Activated naive CD4-positive, alpha-beta T cell treated with anti-CD3 and anti-CD28 coated beads for 36 hours (primary cell): ENCODE measurements at places on chromosomes 7 and 10. TPM values are rescaled to one million over a fixed set of nuclear protein-coding genes. Genes with fewer than 3 reads are reported as not detected.

DNA sequence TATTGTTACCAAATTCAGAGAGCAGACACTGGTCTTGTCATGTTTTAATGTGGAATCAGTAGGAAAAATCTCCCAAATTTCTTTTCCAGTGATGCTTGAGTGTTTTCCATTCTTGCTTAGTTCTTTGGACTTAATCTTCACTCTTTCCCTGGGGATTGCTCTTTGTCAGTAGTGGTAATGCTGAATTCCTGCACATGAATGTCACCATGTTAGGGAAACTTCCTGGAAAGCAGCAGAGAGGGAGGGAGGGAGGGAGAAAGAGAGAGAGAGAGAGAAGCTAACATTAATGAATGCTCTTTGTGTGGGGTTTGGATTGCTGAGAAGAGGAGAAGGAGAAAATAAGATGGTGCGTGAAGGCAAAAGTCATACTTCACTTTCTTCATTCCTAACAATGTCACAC, 295.3 kb upstream of the COBL start:
- H3K36me3 ChIP-seq: no peaks in the 10 kb centered on the region
- H3K4me3 ChIP-seq: no peak overlapping the region
- no peaks in the 10 kb centered on the region for H3K4me1 ChIP-seq
- no peak overlapping the region for H3K27ac ChIP-seq

CNPY1 gene
- not detected for total RNA-seq

NPC1L1 gene
- total RNA-seq: not detected

DNA sequence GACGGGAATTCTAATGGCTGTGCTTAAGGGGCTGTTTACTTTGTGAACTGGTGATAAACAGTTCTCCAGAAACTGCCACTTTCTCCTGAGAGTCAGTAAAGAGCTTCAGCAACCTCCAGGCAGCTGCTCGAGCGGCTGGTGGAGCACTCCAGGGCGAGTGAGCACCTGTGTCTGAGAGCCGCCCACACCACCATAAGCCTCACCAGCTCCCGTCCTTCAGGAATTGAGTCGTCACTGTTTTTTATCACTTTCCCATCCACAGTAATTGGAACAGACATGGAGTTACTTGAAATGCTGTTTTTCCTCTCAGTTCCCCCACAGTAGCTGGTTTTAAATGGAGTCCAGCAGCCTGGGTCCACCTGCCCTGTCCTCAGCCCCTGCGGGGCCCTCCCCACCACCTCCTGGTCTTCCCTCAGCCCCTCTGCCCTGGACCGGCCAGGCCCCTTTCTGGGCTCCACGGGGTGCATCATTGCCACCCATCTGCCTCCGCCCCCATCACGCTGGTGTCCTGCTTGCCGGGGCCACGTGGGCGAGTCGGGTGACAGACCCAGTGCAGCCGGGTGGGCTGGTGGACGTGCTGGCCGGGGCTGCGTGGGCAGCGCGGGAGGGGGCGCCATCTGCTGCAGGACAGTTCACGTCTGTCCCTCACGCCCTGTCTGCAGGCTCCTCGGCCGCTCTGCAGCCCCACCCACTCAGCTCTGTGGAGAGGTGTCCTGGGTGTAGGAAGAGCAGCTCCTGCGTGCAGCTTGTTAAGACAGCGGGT, 56.0 kb downstream of the NKX6-2 start:
- no peak for DNase-seq
- H3K4me3 ChIP-seq: no peak overlapping the region
- H3K4me1 ChIP-seq: no peaks in the 10 kb centered on the region
- H3K27me3 ChIP-seq: no peaks in the 10 kb centered on the region

- no peak overlapping the region for H3K4me3 ChIP-seq
- no peak overlapping the region for H3K27ac ChIP-seq
- H3K4me1 ChIP-seq: no peaks in the 10 kb centered on the region
- H3K27me3 ChIP-seq: no peaks in the 10 kb centered on the region
- H3K36me3 ChIP-seq: no peaks in the 10 kb centered on the region
These were observed 209.7 kb downstream of the SKIDA1 start for GRCh38 chr10:21315645-21316220.

- peaks cover 35% of the 10 kb centered on the region for H3K4me1 ChIP-seq
- peak; percentile 27 for DNase-seq
- H3K4me3 ChIP-seq: peak overlapping the region; percentile 22
- H3K27ac ChIP-seq: no peak overlapping the region
- peaks cover 41% of the 10 kb centered on the region for H3K27me3 ChIP-seq
- H3K36me3 ChIP-seq: no peaks in the 10 kb centered on the region
These were observed 785 bp downstream of the WDR86 start for GRCh38 chr7:151408839-151409666.

- H3K27me3 ChIP-seq: no peaks in the 10 kb centered on the region
- no peak for DNase-seq
These were observed 36.2 kb upstream of the FOXL3 start for GRCh38 chr7:253581-254336.

GRCh38 chr10:112844681-112845544, 105.1 kb upstream of the TCF7L2 start:
- no peaks in the 10 kb centered on the region for H3K4me1 ChIP-seq
- H3K27ac ChIP-seq: no peak overlapping the region
- no peak overlapping the region for H3K4me3 ChIP-seq
- H3K36me3 ChIP-seq: peaks cover 14% of the 10 kb centered on the region
- H3K27me3 ChIP-seq: no peaks in the 10 kb centered on the region

DNA sequence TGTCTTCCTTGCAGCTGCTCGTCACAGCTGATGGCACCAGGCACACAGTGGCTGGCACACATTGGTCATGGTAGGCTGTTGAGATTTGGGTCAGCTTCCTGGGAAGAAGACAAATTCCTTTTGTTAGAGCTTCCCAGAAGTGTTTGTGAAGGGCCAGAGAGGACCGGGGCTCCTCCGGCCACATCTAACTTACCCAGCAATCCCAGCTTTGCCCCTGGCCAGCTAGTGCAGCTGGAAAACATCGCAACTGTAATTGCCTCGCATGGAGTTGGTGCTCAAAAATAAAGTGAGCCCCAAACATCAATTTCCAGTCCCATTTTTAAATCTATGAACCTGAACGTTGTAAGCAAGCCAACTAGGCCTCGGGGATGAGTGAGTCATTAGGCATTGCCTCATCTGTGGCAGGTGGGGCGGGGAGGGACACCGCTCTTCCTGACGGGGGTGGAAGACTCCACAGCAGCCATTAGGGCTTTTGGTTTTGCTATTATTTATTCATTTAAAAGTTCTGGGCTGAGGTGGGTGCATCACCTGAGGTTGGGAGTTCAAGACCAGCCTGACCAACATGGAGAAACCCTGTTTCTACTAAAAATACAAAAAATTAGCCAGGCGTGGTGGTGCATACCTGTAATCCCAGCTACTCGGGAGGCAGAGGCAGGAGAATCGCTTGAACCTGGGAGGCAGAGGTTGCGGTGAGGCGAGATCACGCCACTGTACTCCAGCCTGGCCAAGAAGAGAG, 12.4 kb downstream of the CPA5 start:
- H3K4me3 ChIP-seq: no peak overlapping the region
- DNase-seq: no peak
- peaks cover 2% of the 10 kb centered on the region for H3K4me1 ChIP-seq
- H3K36me3 ChIP-seq: no peaks in the 10 kb centered on the region
- H3K27me3 ChIP-seq: no peaks in the 10 kb centered on the region
- H3K27ac ChIP-seq: no peak overlapping the region

GRCh38 chr10:108582888-108583287, 1340.4 kb downstream of the XPNPEP1 start:
- no peaks in the 10 kb centered on the region for H3K4me1 ChIP-seq
- no peak for DNase-seq
- H3K27ac ChIP-seq: no peak overlapping the region
- H3K36me3 ChIP-seq: no peaks in the 10 kb centered on the region
- no peak overlapping the region for H3K4me3 ChIP-seq
- H3K27me3 ChIP-seq: no peaks in the 10 kb centered on the region

GRCh38 chr7:2245883-2246675, 4.1 kb downstream of the NUDT1 start:
- H3K27me3 ChIP-seq: no peaks in the 10 kb centered on the region
- H3K4me1 ChIP-seq: peaks cover 20% of the 10 kb centered on the region
- H3K4me3 ChIP-seq: no peak overlapping the region

PTN gene
- not detected for total RNA-seq

- DNase-seq: no peak
- no peaks in the 10 kb centered on the region for H3K4me1 ChIP-seq
These were observed 101.0 kb downstream of the GSAP start for GRCh38 chr7:77315182-77315591.

DNA sequence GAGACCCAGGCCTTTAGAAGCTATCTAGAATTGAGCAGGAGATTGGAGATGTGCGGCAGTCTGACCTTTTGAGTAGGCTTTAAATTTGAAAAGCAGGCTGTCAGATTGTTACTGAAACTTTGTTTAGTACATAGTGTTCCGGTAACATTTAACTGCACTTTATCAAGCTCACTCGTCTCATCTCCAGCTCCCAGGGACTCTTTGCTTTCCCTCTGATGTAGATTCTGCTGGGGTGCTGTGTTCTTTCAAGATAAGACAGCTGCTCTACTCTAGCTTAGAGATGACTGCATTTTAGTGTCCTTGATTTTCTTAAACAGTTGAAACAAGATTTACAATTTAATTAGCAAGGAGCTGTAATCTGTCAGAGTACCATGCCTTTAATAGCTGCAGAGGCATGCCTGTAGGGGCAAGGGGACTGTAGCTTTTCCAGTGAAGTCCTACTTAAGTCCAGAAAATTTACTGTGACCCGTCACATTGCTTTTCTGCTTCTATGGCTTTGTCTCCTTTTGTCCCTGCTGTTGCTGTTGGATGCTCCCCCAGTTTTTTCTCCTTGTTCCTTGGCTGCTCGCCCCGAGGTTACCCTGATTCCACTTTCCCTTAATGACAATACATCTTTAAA, 56.4 kb upstream of the MTPN start:
- DNase-seq: peak; percentile 25
- peaks cover 8% of the 10 kb centered on the region for H3K27me3 ChIP-seq
- H3K36me3 ChIP-seq: no peaks in the 10 kb centered on the region
- no peak overlapping the region for H3K4me3 ChIP-seq

DNA sequence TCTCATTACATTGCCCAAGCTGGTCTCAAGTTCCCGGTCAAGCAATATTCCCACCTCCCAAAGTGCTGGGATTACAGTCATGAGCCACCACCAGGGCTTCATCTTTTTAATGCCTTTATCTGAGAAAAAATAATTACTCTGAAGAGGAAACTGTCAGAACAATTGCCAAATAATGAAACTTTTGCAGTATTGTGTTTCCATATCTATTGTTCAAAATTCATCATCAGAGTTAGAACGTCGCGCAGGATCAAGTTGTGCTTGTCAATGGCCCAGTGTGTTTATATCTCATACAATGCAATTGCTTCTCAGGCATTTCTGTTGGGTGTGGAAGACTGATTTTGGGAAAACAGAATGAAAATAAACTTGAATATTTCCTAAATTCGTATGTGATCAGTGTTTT, 143.1 kb downstream of the ARID5B start:
- H3K27me3 ChIP-seq: no peaks in the 10 kb centered on the region
- peaks cover 92% of the 10 kb centered on the region for H3K4me1 ChIP-seq
- peaks cover 63% of the 10 kb centered on the region for H3K36me3 ChIP-seq
- H3K27ac ChIP-seq: peak overlapping the region; percentile 100
- peak overlapping the region; percentile 1 for H3K4me3 ChIP-seq

GRCh38 chr7:40761762-40762560, 627.2 kb downstream of the SUGCT start:
- H3K27ac ChIP-seq: no peak overlapping the region
- H3K36me3 ChIP-seq: no peaks in the 10 kb centered on the region
- H3K27me3 ChIP-seq: no peaks in the 10 kb centered on the region
- no peak for DNase-seq
- no peak overlapping the region for H3K4me3 ChIP-seq

NANOS1 gene
- 0.52 TPM for total RNA-seq

CDH23 gene
- 1.6 TPM for total RNA-seq

DNA sequence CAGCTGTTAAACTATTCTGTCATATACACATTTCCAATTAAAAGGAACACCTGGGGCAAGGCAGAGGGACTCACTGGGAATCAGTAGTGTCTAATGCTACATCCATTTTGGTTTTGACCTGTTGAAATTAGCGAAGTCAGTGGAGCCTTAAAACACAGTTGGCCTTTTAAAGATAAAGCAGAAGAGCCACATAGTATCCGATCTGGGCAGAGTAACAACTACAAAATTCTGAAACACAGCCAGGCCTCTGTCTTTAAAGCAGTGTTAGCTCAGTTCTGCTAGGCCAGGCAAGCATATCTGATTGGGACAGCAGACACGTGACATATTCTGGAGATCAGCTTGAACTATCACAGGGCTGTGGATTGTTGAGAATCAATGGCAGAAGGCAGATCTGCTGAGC, 117.5 kb upstream of the WNT16 start:
- DNase-seq: no peak
- H3K36me3 ChIP-seq: no peaks in the 10 kb centered on the region
- no peaks in the 10 kb centered on the region for H3K4me1 ChIP-seq
- no peaks in the 10 kb centered on the region for H3K27me3 ChIP-seq

NPY4R gene
- total RNA-seq: not detected

WIPF3 gene
- not detected for total RNA-seq

DNA sequence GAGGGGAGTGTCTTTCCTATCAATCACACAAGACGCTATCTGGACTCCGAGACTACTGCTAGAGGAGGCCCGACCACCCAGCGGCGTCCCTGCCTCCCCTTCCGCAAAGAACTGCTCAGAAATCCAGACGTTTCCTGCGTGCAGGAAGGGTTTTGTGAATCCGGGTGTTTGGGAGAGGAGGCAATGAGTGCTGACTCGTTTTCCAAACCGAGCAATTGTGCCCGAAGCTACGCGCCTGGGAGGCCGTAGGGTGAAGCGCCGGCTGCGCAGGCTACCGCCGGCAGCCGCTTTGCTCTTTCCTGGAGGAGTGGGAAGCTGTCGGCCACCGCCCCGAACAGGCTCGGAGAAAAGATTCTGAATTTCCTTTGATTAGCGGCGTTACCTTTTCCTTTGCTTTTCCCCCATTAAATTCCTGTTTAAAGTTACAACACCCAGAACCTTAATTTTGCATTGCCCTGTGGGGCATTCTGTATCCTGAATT, 5.3 kb downstream of the VAX1 start:
- H3K4me1 ChIP-seq: peaks cover 43% of the 10 kb centered on the region
- no peak overlapping the region for H3K27ac ChIP-seq
- H3K4me3 ChIP-seq: no peak overlapping the region
- peaks cover 81% of the 10 kb centered on the region for H3K27me3 ChIP-seq
- DNase-seq: no peak

SPAM1 gene
- total RNA-seq: not detected

DNA sequence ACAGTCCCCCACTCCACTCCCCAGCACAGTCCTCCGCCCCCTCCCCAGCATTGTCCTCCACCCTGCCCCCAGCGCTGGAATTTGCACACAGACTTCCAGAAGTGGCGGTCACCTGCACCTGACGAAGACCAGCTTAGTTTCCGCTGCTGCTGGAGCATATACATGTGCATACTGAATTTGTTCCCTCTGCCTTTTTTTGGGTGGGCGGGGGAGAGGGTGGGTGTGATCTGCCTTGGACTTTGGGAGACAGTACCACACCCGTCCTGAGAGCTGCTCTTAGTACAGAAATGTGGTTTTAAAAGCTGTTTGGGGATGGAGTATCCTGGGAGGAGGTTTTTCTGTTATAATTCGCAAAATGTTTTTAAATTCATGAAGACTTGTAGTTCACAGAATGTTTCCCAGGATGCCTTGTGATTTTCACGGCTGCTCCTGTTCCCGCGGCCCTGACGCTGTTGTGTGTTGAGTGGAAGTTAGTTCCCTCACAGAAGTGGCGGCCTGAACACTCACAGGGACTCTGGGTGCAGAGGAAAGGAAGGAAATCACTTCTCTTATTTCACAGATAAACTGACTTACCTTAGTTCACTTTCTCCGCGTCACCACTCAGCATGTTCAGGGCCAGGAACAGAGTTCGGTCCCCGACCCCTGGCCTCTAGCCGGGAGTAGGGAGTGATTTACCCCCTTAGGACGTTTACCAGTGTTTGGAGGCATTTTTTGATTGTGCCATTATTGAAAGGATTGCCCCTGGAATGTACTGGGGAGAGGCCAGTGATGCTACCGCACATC, 18.6 kb downstream of the PFKP start:
- H3K4me3 ChIP-seq: no peak overlapping the region
- peaks cover 46% of the 10 kb centered on the region for H3K36me3 ChIP-seq
- H3K27me3 ChIP-seq: no peaks in the 10 kb centered on the region
